ENCODE measurements at places on chromosomes 3 and 15.

GRCh38 chr15:82397817-82398216 lies 31.8 kb upstream of the GOLGA6L9 start:
- no peak for DNase-seq

GRCh38 chr15:82571722-82572222 lies 31.5 kb upstream of the RPS17 start:
- no peak for DNase-seq

GRCh38 chr3:143428294-143428693 lies 308.7 kb downstream of the CHST2 start:
- DNase-seq = no peak

DNA sequence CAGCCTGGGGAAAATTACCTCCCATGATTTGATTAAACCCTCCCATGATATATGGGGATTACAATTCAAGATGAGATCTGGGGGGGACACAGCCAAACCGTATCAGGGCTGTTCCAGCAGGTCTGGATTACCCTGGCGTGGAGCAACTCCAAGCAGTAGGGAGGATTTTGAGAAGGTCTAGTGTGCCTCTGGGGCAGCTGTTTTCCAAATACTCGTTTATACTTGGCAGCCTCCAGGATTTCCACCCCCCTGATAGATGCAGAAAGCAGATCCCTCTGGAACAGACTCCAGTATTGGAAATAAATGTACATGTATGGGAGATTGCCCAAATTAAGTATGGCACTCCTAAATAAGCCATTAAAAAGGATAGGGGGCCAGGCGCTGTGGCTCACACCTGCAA lies 7.7 kb upstream of the IRAK2 start:
- no peak for DNase-seq

- DNase-seq = no peak
Measured at GRCh38 chr3:139285691-139286090, 58.1 kb upstream of the MRPS22 start.

- no peak for DNase-seq
Measured at GRCh38 chr15:58459560-58459959, 27.8 kb downstream of the LIPC start.

GRCh38 chr3:81684751-81685395 lies 76.6 kb downstream of the GBE1 start:
- DNase-seq = no peak

GRCh38 chr3:115615001-115615814 lies 8.1 kb upstream of the GAP43 start:
- DNase-seq = no peak

DNA sequence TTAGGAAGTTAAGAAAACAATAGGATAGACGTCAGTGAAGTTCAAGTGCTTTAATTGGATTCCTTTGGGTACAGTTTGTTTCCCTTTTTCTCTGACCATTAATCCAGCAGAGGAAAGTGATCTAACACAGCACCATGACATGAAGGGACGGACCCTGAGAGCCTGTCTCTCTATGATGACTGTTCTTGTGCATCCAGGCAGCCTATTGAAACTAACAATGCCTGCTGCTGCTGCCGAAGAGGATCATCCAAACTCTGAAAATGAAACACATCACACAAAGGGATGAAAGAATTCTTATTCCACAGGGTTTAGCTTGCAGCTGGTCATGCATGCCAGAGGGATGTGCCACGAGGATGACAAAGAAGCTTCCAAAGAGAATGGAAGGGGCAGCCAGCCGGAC lies 75.5 kb downstream of the ZBTB20 start:
- peak; percentile 24 for DNase-seq

- DNase-seq = no peak
Measured at GRCh38 chr3:73485877-73486330, 138.8 kb downstream of the PDZRN3 start.

DNA sequence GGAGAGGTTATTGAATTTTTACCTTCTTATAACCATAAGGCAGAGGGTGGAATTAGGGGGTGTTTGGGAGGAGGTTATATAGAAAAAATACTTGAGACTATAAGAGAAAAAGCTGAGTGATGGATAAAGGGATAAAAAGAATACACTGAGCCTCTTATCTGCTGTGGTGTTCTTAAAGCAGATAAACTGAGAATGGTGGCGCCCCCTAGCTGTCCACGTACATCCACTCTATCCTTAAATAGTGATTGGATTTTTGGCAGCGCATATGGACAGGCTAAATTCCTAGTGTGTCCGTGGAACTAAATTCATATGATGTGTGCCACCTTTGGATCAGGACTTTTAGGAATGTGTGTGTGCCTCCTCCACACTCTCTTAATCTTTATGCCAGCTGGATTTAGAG lies 121.1 kb downstream of the OXSM start:
- no peak for DNase-seq

- no peak for DNase-seq
Measured at GRCh38 chr15:90184119-90184785, 16.9 kb upstream of the SEMA4B start.

GRCh38 chr15:65326818-65327217 lies 22.3 kb downstream of the RNU5B-1 start:
- no peak for DNase-seq

- DNase-seq = no peak
Measured at GRCh38 chr15:52217186-52217585, 26.0 kb upstream of the GNB5 start.

DNA sequence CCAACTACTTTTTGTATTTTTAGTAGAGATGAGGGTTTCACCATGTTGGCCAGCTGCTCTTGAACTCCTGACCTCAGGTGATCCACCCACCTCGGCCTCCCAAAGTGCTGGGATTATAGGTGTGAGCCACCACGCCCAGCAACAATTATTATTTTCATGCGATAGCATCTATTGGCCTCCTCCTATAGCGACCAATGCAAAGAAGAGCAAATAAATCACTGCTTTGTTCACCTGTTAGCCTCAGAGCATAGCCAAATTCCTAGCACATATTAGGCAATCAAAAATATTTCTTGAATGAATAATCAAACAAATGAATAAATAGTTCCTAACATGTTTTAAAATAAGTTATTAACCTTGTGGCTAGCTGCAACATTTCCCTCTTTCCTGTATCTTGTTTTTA lies 36.8 kb upstream of the TNFSF10 start:
- no peak for DNase-seq

DNA sequence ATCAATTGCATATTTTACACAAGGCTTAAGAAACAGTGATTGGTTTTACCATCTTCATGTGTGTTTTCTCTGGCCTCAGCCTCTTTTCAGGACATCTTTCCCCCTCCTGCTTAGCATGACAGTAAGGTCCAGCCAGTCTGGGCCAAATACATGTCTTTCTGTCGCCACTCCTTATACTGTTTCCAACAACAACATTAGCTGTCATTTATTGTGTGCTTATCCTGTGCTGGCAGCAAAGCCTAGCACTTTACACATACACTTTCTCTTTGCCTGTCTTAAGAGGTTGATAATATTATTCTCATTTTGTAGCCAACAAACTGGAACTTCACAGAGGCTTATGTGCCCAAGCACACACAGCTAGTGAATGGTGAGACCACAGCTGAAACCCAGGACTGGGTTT lies 37.8 kb downstream of the B3GALNT1 start:
- no peak for DNase-seq
